ENCODE measurements at places on chromosomes 5 and 9.

GRCh38 chr5:133426264-133426663, 186.1 kb downstream of the FSTL4 start:
- DNase-seq, result no peak

DNA sequence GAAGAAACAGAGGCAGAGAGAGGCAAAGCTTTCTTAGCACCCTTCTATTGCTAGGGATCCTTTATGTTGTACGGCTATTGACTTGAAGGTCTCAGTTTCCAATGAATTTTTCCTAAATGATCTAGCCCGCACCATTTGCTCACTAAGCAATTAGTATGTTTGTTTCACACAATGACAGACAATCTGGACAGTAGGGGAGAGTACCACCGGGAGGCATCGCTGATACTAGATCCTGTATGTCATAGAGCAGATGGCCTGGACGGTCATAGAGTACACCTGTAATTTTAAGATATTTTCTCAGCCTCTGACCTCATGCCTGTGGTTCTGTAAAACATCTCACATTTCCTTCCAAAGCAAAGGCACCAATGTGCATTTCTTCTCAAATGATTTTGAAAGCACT, 194.3 kb downstream of the TLE4 start:
- DNase-seq, result no peak

GRCh38 chr9:136589766-136590763, 44.2 kb upstream of the NOTCH1 start:
- no peak for DNase-seq

DNA sequence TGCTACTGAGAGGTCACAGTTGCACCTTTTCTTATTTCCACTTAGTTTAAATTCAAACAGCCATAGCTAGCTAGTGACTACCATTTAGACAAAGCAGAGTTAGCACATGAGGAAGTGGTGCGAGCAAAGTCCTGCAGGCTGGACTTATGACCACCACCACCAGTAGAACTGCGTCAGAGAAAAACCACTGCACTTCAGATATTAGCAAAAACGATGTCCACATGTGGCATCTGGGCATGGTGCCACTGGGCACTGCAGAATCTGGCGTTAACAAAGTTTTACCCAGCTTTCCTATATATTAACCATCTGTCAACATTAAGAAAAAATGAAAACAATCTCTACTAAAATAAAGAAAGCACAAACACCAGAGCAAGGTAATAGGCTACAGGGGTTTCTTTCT, 80.1 kb downstream of the SPTLC1 start:
- no peak for DNase-seq

- DNase-seq, result no peak
Measured at GRCh38 chr5:72352616-72353015, 32.4 kb downstream of the PTCD2 start.

DNA sequence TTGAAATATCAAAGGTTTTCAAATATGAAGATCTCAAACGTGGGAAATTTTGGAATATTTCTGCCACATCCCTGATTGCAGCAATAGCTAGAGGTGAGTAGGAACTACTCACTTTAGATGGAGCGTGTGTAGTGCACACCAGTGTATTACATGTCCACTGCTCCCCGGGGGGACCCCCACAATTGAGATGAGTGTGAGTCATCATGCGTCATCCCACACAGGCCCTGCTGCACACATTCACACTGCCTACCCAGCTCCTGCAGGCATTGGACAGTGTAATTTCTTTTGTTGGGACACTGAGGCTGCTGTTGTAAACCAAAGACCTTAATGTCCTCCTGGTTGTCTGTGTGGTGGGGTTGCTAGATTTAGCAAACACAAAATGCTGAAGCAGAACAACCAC, 280.0 kb downstream of the GAS1 start:
- DNase-seq, result no peak

Data from activated CD4-positive, CD25-positive, alpha-beta regulatory T cell (primary cell).